ENCODE measurements at places on chromosomes 3 and 15.

DNA sequence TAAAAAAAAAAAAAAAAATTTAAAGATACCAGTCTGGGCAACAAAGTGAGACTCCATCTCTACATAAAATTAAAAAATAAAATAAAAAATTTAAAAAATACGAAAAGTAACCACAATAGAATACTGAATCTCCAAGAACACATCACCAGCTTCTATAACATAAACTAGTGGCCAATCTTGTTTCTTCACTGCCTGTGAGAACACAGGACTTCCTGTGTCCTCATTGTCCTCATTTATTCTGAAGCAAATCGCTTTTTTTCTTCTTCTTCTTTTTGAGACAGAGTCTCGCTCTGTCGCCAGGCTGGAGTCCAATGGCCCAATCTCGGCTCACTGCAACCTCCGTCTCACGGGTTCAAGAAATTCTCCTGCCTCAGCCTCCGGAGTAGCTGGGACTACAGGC, 28.6 kb upstream of the RAB7A start:
- peak; percentile 40 for DNase-seq

DNA sequence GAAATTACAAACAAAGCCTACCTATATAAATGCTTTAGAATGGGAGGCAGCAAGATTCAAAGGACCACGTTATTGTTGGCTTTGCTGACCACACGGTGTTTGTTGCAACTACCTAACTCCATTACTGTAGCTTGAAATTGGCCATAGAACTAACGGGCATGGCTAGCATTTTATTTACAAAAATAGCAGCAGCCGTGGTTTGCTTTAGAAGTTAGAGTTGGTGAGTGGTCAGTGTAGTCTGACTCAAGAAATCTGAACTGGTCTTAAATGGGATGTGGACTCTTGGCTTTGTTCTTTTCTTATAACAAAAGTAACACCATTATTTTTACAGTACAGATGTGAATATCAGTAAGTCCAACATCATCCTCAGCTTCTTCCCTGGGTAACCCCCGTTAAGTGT, 10.6 kb downstream of the ATP1B3 start:
- no peak for DNase-seq

- no peak for DNase-seq
Measured at GRCh38 chr3:61269435-61269834, 18.2 kb upstream of the FHIT start.

DNA sequence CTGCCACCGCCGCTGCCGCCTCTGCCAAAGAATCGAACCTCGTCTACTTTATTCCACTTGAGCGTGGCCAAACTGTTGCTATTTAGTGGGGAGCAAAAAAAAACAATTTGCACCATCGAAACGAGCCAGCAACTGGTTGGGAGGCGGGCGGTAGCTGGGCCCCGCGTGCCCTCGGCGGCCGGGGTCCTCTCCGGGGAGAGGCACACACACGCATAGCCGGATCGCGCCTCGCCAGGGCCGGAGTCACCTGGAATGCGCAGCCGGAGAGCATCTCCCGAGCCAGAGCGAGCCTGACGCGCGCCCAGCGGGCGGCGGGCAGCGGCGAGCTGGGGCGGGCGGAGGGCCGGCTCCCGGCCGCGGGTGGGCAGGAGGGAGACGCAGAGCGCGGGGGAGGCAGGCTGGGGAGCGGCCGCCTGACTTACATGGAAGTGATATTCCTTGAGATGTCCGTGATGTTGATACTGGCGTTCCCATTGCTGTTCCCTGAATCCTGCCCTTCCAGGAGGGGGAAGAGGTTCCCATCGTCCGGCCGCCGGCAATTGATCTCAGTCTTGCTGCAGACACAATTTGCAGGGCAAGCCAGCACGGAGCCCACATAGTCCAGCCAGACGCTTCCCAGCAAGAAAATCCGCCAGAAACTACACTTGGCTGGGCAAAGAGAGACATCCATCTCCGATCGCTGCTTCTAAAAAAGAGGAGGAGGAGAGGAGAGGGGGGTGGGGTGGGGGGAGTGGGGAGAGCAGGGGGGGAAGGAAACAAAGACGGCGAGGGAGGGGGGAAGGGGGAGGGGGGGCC, 858 bp downstream of the NTRK3 start:
- no peak for DNase-seq

DNA sequence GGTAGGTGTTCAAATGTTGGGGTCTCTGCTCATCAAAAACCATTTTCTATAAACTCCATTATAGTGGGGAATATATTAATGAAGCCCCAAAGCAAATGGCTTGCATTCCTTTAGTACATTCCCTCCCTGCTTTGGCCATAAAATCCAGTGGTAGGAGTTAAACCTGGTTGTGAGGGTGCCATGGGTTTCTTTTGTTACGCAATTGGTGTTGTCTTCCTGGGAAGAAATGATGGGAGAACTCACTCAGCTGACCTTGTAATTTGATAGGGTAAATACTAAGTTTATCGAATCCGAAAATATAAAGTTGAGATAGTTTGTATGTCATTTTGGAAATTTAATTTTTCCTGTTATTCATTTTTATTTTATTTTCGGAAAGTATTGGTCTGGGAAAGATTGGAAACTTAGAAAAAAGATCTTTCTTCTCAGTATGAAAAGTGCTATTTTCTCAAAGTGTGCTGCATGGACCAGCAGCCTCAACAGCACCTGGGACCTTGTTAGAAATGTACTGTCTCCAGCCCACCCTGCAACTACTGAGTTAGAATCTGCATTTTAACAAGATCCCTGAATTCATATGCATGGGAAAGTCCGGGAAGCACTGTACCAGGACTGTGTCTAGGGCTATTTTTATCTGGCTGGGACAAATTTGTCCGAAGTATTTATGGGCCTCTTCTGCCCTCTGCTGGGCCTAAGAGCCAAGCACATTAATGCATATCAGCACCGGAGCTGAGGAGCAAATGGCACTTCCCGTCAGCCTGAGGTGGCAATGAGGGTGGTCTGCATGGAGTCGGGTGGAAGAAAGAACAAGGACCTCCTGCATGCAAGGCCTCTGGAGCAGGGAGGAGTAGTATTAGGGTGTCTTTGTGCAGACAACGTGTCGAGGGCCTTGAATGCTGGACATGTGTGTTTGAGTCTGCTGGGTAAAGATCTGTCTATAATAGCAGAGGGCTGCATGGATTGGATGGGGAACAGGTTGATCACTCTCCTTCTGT, 54.7 kb downstream of the FAM81A start:
- peak; percentile 78 for DNase-seq

DNA sequence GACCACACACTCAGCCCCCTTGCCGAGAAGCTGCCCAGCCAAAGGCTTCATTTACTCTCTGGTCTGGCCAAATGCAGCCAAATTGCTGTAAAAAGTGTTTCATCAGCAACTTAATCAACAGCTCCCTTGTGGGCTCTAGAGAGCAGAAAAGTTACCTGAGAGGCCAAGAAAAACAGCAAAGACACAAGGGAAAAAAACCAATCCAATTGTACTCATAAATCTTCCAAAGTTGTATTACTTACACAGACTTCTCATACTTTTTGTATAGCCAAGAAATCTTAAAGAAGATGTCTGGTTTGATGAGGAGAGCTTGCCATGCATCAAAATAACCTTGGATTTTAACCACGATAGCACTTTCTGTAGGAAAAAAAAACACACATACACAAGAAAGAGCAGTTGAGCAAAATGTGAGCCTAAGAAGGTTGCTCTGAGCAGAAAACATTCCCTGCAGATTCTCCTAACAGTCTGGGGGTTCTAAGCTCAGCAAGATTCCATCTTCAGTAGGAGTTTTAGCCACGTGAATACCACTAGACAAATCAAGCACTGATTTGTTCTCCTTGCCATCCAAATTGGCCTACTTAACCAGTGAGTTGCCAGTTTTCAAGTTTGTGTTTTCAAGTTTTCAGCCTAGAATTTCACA, 120.0 kb downstream of the CYP19A1 start:
- DNase-seq: no peak

DNA sequence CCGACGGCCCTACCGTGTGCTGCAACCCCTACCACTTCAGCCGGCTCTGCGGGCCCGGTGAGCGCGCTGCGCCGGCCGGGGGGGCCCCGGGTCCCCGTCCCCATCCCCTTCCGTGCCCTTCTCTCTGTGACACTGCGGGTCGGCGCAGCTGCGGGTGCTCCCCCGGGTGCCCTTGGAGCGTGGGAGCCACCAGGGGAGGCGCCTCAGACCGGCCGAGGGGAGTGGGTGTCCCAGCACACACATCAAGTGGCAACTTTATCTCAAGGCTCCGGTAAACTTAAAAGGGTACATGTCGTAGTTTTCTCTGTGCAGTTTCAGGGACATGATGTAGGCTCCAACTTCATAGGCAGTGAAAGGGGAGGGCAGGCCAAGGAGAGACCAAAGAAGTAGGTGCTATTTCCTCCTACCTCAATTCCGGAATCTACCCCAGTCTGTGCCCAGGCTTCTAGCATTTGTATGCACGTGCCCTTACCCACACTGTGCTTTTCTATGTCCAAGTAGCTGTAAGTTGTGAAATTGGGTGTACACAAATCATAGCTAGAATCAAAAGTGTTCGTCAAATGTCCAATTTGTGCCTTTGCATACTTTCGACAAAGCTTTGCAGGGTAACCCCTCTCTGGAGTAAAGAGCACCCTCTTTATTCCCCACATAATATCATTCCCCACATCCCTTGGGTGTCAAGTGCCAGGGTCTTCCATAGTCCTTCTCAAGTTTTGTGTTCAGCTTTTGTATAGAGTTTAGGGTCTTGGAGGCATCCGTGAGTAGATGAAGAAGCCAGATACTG, 2.2 kb downstream of the SMAD6 start:
- no peak for DNase-seq

DNA sequence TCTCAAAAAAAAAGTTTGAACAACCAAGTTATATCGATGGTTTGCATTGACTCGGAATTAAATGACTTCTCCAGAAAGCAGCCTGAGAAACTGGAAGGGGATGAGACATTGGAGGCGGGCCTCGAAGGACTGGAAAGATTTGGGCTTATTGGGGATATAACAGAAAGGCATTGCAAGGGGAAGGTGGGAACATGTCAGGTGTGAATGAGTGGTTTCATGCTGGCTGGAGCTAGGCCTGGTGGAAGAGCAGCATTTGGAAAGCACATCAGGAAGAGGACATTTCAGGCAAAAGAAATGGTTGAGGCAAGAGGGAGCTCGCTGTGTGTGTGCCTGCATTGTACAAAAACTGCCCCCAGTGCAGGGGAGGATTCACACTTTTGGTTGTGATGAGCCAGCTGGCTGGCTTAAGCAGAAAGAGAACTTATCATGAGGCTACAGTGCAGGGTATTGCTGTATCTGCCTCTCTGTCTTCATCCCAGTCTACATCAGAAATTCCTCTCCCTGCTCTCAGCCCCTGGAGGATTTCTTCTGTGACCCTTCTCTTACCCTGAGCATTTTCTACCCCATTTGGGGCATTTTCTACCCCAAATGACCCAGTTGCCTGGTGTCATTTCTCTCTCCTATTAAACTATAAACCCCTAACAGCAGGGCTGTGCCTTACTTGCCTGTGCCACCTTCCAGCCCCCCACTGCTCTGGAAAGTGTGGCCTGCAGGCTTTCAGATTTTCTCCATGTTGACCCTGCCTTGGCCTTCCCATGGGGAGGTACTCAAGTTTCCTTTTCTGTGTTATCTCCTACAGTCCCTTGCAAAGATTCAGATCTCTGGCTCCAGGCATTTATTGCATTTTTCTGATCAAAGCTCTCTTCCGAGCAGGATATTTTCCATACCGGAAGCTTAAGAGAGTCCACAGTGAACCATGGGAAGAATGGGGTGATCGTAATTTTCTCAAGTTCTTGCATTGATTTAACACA, 64.4 kb upstream of the FLNB start:
- DNase-seq: no peak

GRCh38 chr3:140233702-140234101, 298.7 kb downstream of the CLSTN2 start:
- no peak for DNase-seq

DNA sequence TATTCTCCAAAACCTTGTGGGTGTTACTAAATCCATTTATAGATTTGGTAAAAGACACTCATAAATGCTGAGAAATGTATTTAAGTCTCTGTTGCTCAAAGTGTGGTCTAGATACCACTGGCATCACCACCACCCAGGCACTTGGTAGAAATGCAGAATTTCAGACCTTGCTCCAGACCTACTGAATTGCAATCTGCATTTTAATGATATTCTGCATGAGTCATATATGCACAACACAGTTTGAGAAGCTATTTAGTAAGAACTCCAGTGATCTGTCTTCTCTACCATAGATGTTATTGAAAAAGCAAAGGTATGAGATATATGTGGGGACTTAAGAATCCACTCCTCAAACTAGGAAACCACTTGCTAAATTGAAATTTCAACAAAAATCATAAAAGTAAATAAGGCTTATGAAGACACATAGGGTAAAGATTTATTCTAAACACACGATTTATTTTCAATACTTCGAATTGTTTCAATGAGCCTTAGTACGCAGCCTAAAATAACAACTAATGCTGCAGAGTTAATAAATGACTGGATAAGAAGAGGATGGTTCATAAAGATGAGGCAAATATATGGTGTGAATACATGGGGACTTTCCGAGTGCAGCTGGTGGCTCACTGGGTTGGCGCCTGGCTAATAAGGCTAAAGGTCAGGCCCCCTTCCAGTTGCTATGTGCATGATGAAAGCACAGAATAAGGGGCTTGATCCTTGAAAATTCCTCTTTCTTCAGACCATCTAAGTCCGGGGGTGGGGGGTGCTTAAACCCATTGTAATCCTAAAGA, 813.3 kb downstream of the NR2F2 start:
- no peak for DNase-seq

DNA sequence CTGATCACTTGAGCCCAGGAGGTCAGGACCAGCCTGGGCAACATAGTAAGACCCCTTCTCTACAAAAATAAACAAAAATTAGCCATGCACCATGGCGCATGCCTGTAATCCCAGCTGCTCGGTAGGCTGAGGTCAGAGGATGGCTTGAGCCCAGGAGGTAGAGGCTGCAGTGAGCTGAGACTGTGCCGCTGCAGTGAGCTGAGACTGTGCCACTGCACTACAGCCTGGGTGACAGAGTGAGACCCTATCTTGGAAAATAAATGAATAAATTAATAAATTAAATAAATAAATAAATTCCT, 10.8 kb downstream of the SHISA5 start:
- DNase-seq: no peak

DNA sequence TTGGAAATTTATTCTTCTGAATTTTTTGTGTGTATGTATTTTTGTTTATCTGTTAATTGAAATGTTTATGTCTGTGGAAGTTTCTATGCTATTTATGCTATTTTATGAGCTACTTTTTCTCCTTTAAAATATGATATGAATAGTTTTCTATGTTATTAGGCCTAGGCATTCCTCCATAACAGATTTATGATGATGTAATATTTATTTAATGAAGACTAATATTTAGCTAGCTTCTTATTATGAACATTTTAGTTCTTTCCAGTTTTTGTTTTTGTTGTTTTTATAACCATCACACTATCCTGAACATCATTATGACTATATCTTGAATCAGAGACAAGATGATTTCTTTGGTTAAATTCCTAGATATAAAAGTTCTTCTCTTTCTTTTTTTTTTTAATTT, 70.7 kb downstream of the P2RY1 start:
- DNase-seq: no peak

DNA sequence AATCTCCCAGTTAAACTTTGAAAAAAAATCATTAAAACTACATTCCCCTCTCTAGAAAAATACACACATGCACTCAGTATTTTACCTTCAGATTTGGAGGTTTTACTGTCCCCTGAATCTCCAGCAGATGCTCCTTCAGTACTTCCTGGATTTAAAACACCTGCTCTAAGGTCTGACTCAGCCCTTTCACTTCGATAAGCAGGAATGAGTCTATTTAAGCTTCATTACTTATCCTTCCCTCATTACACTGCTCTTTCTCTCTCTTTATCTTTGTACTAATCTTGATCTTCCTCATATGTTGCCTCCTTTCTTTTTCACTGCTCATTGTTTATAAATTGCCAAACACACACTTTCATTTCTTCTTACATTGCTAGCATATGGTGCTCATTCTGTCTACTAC, 443.9 kb downstream of the DIPK2A start:
- DNase-seq: no peak

- no peak for DNase-seq
Measured at GRCh38 chr3:105944721-105945120, 75.9 kb upstream of the CBLB start.

Data from hematopoietic multipotent progenitor cell treated with erythropoietin and hydrocortisone succinate and interleukin-3 and kit ligand, for 4 days (in vitro differentiated cells).